ENCODE measurements at places on chromosomes 12 and 14.
A peak's percentile ranks its signal among the peaks of the same experiment; 100 is the strongest.

- DNase-seq, result no peak
Measured at GRCh38 chr12:68304626-68305025, 27.5 kb downstream of the MDM1 start.

- peak; percentile 18 for DNase-seq
Measured at GRCh38 chr12:43957732-43958372, 122.0 kb downstream of the TMEM117 start.

- DNase-seq, result no peak
Measured at GRCh38 chr12:9615420-9616136, 7.9 kb upstream of the KLRB1 start.

- DNase-seq, result no peak
Measured at GRCh38 chr12:54228471-54228870, 39.7 kb upstream of the SMUG1 start.

GRCh38 chr12:76084863-76085519 is 506 bp upstream of the NAP1L1 start:
- no peak for DNase-seq

DNA sequence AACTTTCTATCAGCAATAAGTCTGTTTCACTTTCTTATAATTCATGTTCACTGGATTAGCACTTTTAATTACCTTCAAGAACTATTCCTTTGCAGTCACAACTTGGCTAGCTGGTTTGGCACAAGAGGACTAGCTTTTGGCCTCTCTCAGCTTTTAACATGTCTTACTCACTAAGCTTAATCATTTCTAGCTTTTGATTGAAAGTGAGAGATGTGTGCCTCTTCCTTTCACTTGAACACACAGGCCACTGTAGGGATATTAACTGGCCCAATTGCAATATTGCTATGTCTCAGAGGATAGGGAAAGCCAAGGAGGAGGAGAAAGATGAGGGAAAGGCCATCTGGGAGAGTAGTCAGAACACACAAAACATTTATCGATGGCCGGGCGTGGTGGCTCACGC is 92.7 kb downstream of the PRICKLE1 start:
- no peak for DNase-seq

DNA sequence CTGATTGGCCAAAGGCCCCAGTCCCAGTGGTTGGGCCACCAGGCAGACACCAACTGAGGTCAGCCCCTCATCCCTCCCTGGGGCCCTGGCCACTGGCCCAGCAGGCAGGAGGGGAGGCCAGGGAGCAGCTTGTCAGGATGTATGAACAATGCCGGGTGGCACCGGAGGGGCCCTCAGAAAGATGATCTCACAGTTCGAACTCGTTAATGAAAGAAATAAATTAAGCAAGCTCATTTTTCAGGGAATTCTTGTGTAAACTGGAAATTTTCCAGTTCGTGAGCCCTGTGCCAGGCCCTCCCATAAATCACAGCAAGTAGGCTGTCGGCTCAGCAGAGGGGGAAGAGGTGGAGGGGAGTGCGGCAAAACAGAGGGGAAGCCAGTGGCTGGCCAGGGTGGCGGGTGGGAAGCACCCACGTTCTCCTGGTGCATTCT is 177.0 kb upstream of the VASH1 start:
- DNase-seq, result peak; percentile 67

- no peak for DNase-seq
Measured at GRCh38 chr12:75656648-75657047, 145.2 kb upstream of the KRR1 start.

GRCh38 chr14:56715938-56716337 is 94.3 kb downstream of the OTX2 start:
- no peak for DNase-seq

- DNase-seq, result peak; percentile 64
Measured at GRCh38 chr12:113098441-113099028, 37.0 kb downstream of the RASAL1 start.

DNA sequence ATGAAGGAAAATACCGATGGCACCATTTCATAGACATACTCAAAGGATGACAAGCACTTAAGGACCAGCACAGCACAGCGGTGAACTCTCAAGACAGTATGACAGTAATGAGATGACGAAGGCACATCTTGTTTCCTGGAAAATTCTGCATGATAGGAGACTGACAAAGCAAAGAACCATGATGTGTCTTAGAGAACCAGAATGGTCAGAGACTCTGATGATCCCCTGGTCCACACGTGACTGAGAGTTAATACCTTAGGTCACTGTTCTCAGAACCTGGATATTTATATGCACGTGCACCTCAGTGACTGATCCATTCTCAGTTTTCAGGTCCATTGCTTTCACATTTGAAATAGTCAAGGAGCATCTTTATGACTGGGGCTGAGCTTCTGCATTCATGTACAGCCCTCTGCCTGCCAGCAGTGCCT is 35.3 kb downstream of the PROX2 start:
- DNase-seq, result no peak

- no peak for DNase-seq
Measured at GRCh38 chr12:116783525-116784237, 45.6 kb downstream of the RNFT2 start.

- no peak for DNase-seq
Measured at GRCh38 chr14:65850429-65851135, 438.1 kb downstream of the FUT8 start.

DNA sequence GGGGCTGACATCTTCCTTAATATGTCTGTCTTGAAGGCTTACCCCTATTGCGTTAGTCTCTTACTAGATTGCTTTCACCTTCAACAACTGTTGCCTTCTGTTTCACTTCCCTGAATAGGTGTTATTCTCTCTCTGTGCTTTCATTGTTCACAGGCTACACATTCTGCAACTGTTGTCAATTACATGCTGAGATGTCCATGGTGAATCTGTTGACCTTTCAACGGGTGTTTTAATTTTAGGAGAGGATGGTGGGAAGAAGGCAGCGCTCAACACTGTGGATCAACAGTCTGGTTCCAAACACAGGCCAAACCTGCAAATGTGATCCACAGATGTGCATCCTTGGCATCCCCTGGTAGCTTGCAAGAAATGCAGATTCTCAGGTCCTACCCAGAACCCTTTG is 101.9 kb downstream of the DACT1 start:
- no peak for DNase-seq

GRCh38 chr14:105499256-105500035 is 8.4 kb downstream of the TEDC1 start:
- DNase-seq, result no peak

DNA sequence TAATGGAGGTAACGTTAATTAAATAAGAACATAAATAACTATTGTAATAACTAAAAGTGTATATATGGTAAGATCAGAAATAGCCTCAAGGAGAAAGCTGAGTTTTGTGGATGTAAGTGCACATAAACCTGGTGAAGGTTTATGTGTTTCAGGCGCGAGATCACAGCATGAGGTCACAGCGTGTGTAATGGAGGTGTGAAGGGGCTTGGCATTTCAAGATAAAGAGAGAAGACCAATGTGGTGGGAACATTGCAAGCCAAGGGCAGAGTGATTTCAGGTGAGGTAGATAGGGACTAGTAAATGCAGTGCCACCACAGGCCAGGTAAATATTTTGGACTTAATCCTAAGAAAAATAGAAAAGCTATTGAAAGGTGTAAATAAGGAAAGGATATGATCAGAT is 21.7 kb upstream of the KICS2 start:
- DNase-seq, result no peak

DNA sequence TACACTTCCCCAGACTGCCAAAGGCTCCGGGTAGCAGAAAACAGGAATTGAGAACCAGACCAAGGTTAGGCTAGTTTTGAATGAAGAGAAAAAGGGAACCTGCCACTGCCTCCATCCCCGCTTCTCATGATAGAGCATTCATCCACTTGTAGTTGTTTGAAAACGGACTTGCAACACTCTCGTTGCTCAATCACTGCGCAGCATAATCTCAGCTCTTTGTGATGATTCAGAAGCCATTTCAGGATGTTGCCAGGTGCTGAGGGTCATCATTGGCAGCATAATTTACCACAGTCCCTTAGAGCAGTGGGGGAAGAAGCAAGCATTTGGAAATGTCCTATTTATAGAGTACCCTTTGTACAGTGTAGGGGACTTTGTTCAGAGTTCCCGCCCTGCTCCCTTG is 25.6 kb downstream of the KCNK13 start:
- DNase-seq, result no peak

- DNase-seq, result peak; percentile 36
Measured at GRCh38 chr12:26833743-26834490, 923 bp upstream of the ITPR2 start.

DNA sequence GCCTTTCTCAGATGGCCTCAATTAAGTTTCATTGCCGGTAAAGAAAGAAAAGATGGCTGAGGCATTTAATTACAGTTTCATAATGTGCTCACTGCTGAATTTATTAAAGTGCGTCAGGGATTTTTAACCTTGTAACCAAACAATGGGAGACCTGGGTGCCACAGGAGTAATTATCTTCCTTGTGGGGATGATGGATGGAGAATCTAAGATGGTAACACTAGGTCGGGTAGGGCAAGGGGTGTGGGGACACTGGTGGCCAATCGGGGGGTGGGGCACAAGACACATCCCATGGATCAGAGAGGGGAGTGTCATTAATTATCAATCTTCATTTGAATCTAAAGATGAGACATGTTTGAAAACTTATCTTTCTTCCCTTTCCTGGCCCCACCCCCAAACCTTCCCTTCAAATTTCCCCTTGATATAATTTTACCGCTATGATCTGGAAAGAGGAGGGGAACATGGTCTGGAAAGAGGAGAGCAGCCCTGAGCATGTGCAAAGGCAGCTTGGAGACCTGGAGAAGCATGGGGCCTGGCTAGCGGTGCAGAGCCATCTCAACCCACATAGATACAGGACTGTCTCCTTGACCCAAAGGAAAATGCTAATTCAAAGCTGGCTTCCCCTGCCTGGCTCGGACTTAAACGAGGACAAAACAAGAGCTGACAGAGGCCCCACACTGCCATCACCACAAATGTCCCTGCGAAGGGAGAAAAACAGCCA is 231.3 kb upstream of the NOS1 start:
- DNase-seq, result no peak

DNA sequence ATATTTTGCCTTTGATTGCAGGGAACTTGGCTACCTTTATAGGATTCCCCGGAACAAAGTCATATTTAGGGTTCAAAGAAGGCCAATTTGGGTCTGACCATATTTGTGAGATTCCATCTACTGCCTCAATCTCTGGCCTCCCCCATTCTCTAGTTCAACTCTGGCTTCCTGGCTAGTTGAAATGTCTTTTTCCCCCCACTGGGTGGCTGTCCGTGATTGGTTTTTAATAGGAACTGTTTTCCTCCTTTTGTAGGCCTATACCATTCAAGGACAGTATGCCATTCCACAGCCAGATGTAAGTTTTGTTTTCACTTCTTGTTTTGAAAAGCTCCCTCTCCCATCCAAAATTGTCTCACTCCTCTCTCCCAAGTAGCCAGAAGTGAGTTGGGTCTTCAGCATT is 13.8 kb downstream of the PCBP2 start:
- DNase-seq, result no peak

- no peak for DNase-seq
Measured at GRCh38 chr12:122449317-122449716, 26.8 kb upstream of the CLIP1 start.

- no peak for DNase-seq
Measured at GRCh38 chr12:104486943-104487819, 30.4 kb downstream of the CHST11 start.

- no peak for DNase-seq
Measured at GRCh38 chr12:106308611-106309010, 6.1 kb downstream of the TCP11L2 start.

GRCh38 chr14:29290441-29290840 is 523.9 kb downstream of the FOXG1 start:
- no peak for DNase-seq

- DNase-seq, result no peak
Measured at GRCh38 chr12:105315130-105315529, 15.4 kb upstream of the C12orf75 start.

DNA sequence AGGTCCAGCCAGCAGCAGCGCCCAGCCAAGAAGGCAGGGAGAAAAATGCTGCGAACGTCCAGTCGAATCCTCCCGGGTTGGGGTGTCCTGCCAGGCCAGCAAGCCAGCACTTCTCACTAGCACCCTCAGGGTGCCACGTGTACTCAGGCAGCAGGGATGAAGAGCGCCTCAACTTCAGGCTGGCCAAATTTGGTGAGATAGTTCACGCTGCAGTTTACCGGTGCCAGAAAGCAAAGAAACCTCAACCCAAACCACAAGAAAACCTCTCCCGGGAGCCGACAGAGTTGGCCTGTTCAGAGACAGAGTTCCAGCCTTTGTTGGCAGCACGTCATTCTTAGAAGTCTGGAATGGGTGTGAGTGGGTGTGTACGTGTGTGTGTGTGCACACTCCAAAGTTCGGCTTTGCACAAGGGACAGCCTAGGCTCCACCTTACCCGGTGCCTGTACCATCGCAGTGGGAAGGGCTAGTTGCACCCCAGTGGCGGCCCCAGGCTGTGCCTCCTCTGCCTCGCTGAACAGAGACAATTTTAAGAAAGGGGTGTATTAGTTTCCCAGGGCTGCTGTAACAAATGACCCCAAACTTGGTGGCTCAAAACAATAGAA is 42.1 kb downstream of the ELK3 start:
- DNase-seq, result no peak

DNA sequence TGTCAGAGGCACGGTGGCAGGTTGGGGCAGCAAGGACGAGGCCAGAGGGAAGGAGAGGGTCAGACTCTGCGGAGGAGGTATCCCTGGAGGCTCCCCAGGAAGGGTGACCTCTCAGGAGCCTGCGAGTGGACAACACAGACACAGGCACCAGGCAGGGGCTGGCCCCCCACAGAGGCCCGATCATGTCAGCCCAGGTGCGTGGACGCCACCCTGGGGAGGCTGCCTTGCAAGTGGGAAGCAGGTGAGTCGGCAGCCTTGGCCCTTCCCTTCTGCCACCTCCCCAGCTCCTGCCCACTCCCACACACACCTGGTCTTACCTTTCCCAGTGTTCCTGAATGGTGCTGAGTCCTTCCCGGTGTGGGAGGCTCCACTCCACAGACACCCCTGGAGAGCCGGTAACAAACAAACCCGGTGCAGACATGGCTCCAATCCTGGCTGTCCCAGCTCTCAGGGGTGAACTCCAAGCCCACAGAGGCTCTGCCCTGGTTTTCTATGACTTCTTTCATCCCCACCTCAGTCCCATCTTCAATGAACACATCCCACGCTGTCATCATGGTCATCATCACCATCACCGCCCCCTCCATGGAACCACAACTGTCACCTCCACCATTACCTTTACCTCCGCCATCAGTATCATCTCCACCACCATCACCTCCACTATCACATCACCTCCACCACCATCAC is 5.2 kb downstream of the ZBTB42 start:
- no peak for DNase-seq

- DNase-seq, result no peak
Measured at GRCh38 chr14:88542857-88543795, 11.7 kb downstream of the PTPN21 start.

DNA sequence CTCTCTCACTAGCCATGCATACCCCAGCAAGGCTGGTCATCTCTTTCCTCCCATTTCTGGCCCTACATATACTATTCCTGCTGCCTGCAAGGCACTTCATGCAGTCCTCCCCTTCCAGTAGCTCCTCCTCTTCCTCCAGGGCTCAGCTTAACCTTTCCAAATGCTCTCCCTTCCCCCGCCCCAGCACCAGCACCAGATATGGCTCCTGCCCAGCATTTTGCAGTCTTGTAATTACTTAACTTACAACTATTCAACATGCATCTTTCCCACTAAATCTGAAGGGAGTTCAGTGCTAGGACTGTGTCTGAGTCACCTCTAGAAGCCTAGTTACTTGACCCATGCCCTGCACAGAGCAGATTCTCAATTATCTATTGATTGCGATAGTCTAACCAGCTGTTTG is 1.8 kb upstream of the FBXO21 start:
- no peak for DNase-seq

All from right renal cortex interstitium (tissue), 3 donors.